ENCODE measurements at places on chromosomes 4 and X.

DNA sequence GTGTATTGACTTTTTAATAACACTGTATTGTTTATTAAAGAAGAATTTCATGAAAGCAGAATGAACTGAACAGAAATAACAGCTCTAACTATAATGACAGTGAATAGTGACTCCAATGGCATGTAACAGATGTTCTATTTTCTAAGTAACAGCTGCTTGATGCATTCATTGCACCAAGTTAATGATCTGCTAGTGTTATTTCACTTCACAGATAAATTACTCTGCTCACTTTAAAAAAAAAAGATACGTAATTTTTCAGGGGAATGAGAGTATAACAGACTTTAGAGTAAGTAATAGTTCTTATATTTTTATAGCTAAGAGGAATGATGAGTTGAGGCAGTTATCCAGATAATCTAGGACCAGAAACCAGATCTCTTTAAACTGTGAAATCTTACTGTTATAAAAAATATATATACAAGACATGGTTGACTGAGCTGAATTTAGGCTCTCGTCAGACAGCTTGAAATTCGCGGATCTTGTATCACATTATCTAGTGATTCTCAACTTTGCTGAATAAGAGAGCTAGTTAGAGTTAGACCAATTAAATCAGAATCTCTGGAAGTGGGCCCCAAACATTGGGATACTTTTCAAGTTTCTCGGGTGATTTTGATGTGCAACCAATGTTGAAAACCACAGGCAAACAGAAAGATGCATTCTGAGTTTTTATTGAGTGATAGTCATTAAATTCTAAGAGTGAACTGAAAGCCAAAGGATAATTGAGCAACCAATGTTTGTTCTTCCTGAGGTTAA, 840.7 kb downstream of the DMD start:
- DNase-seq = no peak

DNA sequence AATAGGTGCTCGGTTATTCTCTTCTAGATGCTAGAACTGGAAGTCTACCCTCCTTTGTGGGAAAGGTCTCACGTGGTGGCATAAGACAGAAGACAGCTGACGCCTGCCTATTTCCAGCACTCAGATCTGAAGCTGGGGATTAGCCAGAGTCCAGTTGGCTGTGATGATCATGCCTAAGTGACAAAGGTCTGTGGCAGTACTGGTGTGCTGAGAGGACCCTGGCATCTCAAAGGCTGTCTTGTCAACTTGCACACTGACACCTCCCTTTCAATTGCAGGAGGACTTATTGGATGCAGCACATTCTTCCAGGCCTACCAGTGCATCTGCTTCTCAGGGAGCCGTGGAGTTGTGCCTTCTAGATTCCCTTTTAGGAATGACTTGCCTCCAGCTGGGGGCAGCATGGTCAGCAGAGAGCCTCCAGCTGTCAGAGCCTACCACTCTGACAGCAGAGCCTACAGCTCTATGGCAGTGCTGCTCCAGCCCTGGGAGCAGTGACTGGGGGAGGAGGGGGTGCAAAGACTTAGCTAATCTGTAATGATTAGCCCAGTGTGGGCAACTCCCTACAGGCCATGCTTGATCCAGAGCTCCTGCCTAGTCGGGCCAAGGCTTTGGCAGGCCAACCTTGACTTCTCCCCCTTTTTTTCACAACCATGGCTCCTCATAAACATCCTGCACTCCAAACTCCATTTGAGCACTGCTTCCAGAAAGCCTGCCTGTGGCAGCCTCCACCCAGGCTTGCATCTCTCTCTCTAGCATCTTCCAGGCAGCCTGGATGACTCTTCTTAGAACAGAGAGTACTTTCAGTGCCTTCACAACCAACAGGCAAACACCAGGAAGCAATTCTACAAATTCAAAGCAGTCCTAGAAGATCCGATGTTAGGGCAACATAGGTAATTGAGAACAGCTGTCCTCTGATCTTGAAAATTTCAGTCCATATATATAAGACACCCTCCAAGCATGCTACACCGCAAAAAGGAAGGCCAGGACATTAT, 13.8 kb upstream of the FGFBP2 start:
- DNase-seq = no peak

DNA sequence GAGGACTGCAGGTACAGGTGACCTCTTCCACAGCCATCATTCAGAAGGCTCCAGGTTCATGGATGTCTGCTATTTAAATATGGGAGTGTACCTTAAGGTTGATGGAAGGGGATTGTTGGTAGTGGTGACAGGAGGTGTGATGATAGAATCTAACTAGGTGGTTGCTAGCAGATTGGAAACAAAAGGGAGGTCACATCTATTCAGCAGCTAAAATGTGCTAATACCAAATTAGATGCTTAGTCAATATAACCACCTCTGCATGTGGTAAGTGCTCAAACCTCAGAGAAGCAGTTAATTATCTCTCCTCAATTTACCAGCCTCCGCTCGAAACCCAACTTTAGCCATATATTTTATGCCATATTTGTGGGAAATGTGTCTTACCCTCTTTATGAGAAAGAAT, 98.7 kb upstream of the CCSER1 start:
- DNase-seq = no peak

- no peak for DNase-seq
Observed at GRCh38 chr4:145488310-145488709, 6.7 kb downstream of the SMAD1 start.

DNA sequence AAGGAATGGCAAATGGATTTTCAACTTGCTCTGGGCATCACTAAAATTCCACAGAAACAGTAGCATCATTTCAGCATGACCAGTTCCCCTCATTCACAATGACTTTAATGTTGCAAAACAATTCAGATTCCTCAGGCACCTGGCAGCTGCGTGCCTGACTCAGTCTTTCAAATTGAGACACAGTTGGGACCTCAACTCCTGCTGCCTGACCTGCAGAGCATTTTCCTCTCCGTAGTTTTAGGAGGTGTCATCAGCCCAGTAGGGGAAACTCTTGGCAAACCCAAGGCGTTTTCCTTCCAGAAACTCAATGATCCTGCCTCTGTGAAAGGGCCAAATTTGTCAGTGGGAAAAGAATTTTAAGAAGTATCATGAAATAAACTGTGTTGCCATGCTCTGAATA, 388.9 kb downstream of the SPRY1 start:
- DNase-seq = no peak

GRCh38 chrX:134396174-134396573, 63.8 kb upstream of the HPRT1 start:
- DNase-seq = no peak

DNA sequence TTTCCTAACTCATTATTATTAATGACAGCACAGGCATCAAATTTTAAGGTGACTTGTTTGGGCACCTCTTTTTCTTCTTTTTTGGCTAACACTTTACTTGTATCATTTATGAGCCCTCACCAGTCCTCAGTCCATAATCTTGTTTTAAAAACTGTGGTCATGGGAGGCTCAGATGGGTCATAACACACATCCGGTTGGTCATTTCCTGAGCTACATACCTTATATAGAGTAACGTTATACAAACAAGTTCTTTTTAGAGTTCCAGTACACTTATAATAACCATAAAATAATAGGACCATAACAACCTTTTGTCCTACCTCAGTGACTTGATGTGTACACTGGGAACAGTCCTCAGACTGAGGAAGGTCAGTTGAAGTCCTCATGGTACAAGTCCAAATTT, 21.1 kb upstream of the PLS3 start:
- DNase-seq = no peak

- DNase-seq = no peak
Observed at GRCh38 chr4:161856711-161857326, 307.0 kb downstream of the FSTL5 start.

- no peak for DNase-seq
Observed at GRCh38 chrX:38804432-38804681, 3.1 kb downstream of the MID1IP1 start.

GRCh38 chr4:156971676-156972378, at the start of gene PDGFC:
TSS of gene PDGFC (minus strand) at chr4:156971799. CDS start at chr4:156970903, 896 bp downstream.
- DNase-seq = no peak

GRCh38 chr4:146407669-146408084, 114.1 kb downstream of the SLC10A7 start:
- DNase-seq = no peak

DNA sequence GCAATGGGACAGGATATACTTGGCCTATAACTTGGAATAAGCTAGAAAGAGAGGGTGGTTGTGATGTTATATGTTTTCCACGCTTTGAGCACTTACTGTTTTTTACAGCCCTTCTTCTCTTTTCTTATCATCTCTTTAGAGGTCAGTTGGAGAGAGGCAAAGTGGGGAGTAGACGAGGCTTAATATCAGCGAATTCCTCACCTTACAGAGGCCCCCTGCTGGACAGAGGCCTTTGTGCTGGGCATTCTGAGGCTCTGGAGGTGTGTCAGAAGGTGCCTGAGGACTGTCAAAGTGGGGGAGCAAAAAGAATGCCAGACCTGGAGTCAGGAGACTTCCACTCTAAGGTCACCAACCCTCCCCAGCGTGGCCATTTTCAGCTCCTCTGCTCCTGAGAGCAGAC, 42.5 kb downstream of the MAMLD1 start:
- no peak for DNase-seq

DNA sequence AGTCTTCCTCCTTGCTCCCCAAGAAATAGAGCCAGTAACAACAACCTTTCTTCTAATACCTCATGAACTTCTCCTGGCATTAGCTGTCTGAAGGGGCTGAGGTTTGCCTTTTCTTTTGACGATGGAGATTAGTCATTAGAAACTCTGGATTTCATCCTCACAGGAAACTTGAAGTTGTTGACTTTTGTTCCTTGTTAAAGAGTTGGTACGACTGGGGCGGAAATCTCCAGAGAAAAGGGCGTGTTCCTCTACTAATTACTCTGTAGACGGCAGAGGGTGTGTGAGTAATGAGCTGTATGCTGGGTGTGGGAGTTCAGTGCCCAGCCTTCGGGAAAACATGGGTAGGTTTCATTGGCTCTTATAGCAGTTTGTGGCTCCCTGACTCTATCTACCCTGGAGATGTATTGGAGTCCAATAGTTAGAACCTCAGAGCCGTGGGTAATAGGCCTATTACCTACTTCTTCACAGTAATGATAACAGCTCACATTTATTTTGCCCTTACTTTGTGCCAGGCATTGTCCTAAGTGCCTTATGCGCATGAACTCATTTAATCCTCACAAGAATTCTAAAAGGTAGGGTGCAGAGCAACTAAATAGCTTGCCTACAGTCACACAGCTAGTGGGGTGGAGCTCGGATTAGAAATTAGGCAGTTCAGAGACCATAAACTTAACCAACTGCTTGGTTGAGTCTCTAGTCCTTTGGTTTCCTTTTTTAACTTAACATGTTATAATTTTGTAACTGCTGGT, 23.4 kb downstream of the TMEM164 start:
- no peak for DNase-seq

DNA sequence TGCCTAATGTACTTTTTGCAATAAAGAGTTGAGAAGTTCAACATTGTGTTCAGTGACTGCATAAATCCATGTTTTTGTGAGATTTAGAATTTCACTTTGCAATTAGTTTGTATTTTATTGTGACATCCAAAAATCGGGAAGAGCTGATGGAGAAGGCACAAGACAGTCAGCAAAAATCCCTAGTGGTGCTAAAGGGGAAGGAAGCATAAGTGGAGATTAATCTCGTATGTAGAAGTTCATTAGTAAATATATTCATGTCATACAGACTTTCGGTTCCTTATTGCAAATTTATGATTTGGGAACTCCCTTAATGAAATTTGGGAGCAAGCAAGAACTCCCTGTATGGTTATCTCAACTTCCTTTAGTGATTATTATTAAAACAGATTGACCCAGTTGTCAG, 57.8 kb upstream of the SLC39A8 start:
- DNase-seq = no peak

DNA sequence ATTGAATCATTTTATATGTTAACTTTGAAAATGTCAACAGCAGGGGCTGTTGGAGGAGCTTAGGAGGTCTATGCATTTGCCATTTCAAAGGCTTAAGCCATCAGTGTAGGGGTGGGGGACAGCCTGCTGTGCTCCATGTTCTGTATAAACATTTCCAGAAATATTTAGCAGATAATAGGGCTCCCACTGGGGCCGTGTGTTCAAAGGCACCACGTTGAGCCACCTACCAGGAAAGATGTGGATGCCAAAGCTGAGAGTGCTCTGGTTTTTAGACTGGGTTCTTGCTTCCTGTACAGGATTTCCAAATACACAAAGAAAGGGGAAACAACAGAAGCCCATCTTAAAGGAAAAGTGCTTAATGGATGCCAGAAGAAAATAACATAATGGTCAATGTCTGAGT, 219.5 kb downstream of the CENPC start:
- DNase-seq = no peak

- DNase-seq = no peak
Observed at GRCh38 chrX:38649674-38650647, 88.6 kb downstream of the TSPAN7 start.

DNA sequence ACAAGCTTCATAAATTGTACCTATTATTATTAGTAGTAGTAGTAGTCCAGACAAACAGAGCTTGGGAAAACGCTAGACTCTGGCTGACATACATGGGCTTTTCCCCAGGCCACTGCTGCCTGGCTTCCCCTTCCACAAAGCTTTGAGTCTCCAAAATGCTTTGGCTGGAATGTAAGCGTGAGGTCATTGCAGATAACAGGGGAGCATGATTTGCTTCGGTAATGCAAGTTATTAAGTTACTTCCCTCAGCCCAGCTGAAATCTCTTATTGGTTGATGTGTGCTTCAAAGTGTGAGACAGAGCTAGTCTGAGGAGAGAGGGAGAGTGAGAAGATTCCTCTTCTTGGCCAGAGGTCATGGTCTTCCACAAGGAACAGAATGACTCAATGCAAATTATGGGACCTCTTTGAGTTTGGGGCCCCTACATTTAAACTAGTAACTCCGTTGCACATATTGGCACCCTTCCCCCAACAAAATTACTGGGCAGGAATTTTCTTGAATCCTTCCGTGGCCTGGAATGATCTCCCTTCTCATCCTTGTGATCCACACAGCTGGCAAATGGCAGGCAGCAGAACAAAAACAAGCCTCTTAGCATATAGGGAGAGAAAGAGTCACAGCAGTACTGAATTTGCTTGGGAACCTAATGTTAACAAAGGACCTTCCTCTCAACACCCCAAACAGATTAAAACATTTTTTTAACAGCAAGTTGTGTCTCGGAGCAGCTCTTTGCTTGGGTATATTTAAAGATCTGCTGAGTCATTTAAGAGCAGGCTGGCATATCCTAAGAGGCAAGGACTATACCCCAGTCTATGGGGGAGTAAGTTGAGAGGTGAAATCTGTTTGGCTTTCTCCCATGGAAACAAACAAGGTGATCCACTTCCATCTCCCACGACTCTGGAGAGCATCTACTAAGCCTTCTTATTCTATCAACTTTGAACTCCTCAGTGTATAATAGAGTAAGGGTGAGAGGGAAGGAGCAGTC, 19.9 kb downstream of the AR start:
- DNase-seq = no peak

DNA sequence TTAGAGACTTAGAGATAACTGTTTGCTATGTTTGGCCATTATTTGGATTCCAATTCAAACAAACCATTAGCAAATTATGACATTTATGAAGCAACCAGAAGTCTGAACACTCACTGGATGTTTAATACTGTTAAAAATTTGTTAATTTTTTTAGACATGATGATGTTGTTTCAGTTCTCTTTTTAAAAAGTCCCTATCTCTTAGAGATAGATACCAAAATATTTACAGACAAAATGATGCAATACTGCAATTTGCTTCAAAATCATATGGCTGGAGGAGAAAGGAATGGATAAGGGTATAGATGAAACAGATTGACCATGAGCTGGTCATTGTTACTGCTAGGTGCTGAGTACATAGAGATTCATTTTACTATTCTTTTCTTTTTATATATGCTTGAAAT, 534.6 kb downstream of the BCOR start:
- DNase-seq = no peak
